ENCODE measurements at places on chromosomes 1 and 21.

DNA sequence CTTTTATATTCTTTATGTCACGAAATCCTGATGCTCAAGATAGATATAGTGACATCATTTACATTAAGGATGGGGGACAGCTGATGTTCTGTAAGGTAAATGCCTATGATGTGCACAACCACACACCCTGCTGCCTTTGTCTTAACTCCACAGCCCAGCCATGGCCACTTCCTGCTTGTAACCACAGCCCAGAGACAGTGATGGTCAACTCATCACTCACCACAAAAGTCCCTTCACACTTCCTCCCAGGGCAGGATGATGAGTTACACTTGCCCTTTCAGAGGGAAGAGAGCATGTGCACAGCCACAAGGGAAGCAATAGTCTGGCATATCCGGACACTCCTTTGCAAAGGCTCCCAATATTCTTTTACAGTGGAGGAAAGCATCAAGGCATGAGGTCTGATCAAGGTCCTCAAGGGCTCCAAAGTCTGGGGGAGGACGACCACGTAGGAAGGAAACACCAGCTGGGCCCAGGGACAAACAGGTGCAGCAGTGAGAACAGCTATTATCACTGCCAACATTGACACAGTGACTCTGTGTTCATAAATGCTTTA, 53.8 kb downstream of the PLPP3 start:
- no peak for DNase-seq

DNA sequence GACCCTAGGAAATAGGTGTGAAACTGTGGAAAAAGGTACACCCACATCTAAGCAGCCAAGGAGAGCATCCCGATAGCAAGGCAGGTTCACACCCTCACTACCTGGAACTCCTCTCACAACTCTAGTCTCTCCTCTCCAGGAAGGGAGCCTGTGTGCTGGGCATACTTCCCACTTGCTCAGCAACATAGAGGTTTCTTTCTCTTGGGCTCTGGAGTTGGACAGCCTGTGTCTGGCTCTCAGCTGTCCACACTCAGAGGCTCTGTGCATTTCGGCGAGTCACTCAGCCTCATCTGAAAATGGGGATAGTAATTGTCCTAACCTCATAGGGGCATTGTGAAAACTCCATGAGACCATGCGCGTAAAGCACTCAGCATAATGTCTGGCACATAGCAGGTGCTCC, 29.6 kb upstream of the VWA5B1 start:
- DNase-seq, result no peak

- DNase-seq, result peak; percentile 22
Measured at GRCh38 chr1:86739648-86740509, 35.5 kb downstream of the SH3GLB1 start.

DNA sequence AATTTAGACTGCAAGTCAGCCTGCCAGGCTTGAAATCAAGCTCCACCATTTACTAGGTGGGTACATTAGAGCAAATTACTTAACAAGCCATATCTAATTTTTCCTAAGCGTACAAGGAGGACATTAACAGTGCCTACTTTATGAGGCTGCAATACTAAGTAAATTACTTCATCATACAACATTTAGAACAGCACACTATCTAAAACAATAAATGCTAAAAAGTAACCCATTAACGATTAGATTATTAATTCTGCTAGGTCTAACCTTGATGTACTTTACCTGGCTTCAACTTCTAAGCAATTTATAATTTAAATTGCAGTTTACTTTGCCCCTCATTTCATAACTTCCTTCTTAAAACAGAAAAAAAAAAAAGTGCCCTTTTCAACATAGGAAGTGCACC, 1155.6 kb upstream of the NCAM2 start:
- no peak for DNase-seq

DNA sequence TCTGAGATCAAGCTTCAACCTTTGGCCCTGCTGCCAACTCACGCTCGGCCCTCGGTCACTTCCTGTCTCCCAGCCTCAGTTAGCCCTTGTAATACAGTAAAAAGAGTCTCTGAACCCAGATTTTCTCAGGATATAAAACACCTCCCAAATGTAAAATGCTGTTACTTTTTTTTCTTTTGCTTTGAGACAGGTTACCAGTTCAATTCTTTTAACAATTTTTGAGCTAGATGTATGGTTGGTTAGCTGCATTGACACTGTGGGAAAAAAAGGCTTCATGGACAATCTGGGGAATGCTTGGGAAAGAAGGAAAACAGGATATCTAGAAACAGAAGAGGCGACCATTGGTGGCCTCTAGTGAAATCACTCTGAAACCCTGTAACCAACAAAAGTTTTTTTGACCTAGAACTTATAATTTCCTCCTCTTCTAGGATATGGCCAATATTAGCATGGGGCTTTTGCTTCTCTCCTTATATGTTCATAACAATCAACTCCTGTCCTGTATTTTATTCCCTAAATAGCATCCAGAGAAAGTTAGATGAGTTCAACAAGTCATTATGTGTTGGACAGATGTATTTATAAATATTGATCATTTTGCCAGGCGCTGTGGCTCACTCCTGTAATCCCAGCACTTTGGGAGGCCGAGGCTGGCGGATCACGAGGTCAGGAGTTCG, 1.3 kb downstream of the CMPK1 start:
- no peak for DNase-seq

DNA sequence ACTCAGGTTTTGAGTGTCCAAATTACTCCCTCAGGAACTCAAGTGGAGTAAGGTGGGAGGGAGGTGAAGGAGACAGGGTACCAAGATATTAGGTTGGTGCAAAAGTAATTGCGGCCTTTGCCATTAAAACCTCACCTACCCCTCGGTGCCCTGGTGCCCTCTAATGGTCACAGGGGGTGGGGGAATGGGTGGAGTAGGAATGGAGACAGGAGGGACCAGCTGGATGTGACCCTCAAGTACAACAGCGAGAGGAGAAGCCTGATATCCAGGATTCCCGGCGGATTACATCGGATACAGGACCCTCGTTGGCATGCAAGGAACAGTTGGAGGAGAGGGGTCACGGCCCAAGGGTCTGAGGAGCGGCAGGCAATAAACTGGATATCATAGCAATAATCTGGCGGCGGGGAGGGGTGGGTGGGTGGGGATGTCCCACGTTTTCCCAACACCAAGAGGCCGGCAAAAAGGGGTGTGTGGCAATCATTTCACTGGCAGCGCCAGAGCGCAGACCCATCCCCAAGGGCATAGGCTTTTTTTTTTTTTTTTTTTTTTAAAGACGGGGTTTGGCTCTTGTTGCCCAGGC, 4.3 kb upstream of the ZBTB7B start:
- peak; percentile 33 for DNase-seq

- DNase-seq, result no peak
Measured at GRCh38 chr1:153734396-153735089, 6.7 kb downstream of the INTS3 start.

DNA sequence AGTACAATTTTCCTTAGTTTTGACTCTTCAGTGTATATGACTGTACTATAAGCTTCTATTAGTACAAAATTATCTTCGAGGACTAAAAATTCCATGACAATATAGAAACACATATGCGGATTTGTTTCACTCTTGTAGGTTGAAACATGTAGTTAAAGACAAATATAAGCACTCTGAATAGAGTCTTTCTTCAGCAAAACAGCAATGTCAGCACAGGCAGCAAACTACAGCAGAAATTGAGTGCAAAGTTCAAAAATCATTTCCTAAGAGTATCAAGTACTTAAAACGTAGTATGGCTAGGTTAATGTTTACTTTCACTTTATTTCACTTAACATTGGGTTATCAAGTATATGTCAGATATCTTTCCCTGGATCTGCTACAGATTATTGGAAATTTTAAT, 106.7 kb downstream of the FAF1 start:
- no peak for DNase-seq

DNA sequence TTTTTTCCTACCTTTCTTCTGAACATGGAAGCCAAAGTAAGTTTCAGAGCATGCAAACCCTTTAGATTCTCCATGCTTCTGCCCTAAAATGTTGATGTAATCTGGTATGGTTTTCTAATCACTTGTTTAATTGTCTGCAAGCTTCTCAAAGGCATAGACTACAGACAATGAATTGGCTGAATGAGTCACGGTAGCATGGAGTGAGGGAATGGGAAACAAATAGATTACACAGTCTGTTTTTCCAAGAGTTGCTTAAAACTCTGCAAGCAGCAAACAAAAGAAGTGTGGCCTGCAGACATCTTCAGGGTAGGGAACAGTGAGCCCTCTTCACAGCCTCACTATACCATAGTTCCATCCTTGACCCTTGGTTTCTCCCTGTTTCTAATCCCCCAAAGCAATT, 326.0 kb downstream of the BARHL2 start:
- no peak for DNase-seq

DNA sequence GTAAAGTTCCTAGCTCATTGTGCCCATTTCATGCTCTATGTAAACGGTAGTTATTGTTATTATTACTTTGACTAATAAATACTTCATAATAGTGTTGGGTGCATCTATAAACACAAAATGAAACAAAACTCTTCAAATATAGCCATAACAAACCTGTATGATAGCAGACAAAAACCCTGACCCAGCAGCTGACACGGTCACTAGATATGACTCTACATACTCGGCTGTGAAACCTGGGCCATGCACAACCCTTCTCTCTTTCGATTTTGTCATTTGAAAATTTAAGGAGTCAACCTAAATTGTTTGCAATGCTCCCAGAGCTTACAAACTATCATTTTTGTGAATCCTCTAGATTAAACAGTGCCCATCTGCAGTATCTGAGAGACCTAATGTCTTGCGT, 8.0 kb upstream of the RGS13 start:
- no peak for DNase-seq

GRCh38 chr1:234611225-234611846, 1.4 kb upstream of the IRF2BP2 start:
- peak; percentile 100 for DNase-seq

DNA sequence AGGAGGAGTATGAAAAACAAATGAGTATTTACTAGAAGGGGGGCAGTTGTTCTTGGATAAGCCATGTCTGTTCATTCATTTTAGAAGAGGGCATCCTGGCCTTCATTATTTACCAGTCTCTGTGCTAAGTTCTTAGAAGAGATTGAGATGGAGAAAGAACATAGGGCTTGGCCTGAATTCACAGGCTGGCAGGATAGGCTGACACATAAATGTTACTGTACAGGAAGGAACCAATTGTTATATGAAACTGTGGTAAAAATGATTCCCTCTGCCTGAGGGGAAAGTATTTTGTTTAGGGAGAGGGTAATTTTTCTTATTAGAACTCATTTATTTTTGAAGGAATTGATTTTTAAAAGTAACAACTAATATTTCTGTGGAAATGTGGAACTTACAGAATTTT, 99.5 kb downstream of the MAN1A2 start:
- DNase-seq, result no peak

DNA sequence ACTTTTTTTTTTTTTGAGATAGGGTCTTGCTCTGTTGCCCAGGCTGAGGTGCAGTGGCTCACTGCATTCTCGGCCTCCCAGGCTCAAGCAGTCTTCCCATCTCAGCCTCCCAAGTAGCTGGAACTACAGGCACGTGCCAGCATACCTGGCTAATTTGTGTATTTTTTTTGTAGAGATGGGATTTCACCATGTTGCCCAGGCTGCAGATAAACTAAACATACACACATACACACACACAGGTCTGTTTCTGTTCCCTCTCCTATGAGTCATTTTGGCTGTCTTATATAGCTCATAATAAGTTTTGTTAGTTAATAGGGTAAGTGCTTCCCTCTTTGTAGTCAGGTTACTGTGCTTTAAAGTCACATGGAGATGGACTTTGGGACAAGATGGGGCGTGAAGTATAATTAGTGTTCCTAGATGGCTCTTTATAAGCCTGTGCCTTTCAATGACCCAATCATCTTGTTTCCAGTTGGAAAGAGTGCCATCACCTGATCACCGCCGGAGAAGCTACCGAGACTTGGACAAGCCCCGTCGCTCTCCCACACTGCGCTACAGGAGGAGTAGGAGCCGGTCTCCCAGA, 9.1 kb downstream of the PRPF38A start:
- no peak for DNase-seq

- no peak for DNase-seq
Measured at GRCh38 chr1:232748910-232749368, 56.3 kb upstream of the MAP10 start.

DNA sequence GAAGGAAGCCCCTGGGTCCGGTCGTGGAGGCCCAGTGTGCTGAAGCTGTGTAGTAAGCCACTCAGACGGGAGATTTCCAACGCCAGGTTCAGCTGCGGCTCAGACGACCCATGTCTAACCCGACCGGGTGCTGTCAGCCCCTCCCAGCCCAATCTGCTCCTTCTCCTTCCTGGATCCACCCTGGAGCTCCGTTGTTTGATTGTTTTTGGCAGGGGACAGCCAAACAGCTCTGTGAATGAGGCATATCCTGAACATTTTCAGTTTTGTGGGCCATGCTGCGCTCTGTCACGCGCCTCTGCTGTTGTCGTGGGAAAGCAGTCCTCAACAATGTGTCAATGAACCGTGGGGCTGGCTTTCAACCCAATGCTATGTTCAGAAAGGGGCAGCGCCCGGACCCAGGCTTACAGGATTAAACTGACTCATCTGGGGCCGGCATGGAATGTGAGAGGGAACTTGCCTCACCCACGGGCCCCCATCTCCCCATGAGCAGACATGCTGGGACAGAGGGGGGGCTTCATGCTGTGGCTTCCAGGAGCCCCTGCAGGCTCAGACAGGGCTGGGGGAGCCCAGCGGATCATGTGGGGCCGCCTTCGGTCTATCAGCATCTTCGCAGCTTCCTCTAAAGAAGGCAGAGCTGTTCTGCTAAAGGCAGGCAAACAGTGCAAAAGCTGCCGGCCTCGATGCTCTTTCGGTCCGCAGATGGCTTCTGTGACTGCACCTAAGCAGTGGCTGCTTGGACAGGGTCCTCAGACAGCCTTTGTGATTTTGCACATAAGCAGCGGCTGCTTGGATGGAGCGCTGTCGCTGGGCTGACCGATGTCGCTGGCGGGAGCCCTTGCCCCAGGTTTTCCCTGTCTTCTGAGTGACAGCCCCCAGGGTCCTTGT, 101.7 kb downstream of the RIPK4 start:
- DNase-seq, result peak; percentile 34

DNA sequence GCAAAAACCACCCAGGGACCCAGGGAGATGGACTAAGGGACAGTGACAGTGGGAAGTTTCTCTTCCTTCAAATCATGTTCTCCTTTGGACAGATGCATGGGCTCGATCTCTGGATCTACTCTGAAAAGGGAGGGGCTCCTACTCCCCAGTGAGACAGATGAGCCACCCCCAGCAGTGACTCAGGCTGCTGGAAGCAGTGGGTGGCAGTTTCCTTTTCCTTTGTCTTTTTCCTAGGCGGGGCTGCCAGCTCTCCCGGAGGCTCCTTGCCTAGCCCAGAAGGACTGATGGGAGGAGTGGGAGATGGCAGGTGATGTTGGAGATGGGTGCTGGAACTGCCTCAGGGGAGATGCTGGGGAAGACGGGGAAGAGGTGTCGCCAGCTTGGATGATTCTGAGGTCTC, 41.0 kb upstream of the IGSF21 start:
- no peak for DNase-seq

DNA sequence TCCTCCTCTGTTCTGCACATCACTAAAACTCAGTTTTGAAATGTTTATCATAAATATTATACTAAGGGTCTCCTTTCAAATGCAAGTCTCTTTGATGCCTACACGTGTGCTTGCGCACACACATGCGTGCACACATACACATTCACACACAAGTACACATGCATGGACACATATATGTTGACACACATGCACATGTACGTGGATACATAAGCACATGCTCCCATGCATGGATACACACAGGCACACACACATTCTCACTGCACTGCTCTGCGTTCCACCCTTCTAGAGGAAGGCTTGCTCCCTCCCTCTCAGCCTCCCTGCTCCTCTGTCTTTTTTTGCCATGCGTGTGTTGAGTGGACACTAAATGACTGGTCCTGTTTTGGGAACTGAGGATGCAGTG, 162.7 kb downstream of the PCP4 start:
- no peak for DNase-seq
